ENCODE measurements at places on chromosomes 1 and 21. TPM values are rescaled to one million over a fixed set of nuclear protein-coding genes. Genes with fewer than 3 reads are reported as not detected.

The SERPINC1 gene
- total RNA-seq = not detected

The FCER1G gene
- total RNA-seq = 6.3 TPM

The C1orf210 gene
- 0.44 TPM for total RNA-seq

The ERO1B gene
- 15.3 TPM for total RNA-seq

The OR2L5 gene
- 0.44 TPM for total RNA-seq

The LDLRAP1 gene
- total RNA-seq = 7.0 TPM

The NBPF19 gene
- total RNA-seq = 43.7 TPM

The MEX3A gene
- 37.0 TPM for total RNA-seq

The MTX1 gene
- 18.3 TPM for total RNA-seq

The CD48 gene
- 2.6 TPM for total RNA-seq

The ZC3H12A gene
- 1.9 TPM for total RNA-seq

The HTR6 gene
- total RNA-seq = not detected

The RNU1-1 gene
- under 0.01 TPM for total RNA-seq

The NPL gene
- 5.4 TPM for total RNA-seq

The FCRL5 gene
- total RNA-seq = not detected

The CRYAA gene
- total RNA-seq = 23.1 TPM

The FCRL4 gene
- not detected for total RNA-seq

The KRTAP19-3 gene
- total RNA-seq = not detected

The TMPRSS2 gene
- total RNA-seq = 1.9 TPM

The ACTA1 gene
- total RNA-seq = 82.8 TPM

The PRR9 gene
- not detected for total RNA-seq

The DENND1B gene
- total RNA-seq = 53.3 TPM

The FMO3 gene
- 0.49 TPM for total RNA-seq

The RXRG gene
- total RNA-seq = 83.8 TPM

The DNAJC28 gene
- 3.2 TPM for total RNA-seq

The SYTL1 gene
- 5.9 TPM for total RNA-seq

The OLIG2 gene
- 5.8 TPM for total RNA-seq

The REG4 gene
- total RNA-seq = not detected

The IFT25 gene
- total RNA-seq = 37.8 TPM

The DIPK1A gene
- total RNA-seq = 20.0 TPM

The SLC2A5 gene
- 3.4 TPM for total RNA-seq

The CRNN gene
- total RNA-seq = not detected

The EXTL1 gene
- total RNA-seq = 1.6 TPM

The GPR37L1 gene
- 0.88 TPM for total RNA-seq

The SLC45A3 gene
- 3.1 TPM for total RNA-seq

The CLIC6 gene
- 10.9 TPM for total RNA-seq

The ADARB1 gene
- 79.0 TPM for total RNA-seq

The SLC45A1 gene
- 2.3 TPM for total RNA-seq

The DNAH14 gene
- total RNA-seq = 85.6 TPM

The PPIAL4G gene
- not detected for total RNA-seq

The SLC30A2 gene
- total RNA-seq = not detected

The PPCS gene
- total RNA-seq = 29.7 TPM

The TMCO1 gene
- total RNA-seq = 71.9 TPM

The ATAD3B gene
- total RNA-seq = 20.4 TPM

The TRIM17 gene
- 3.5 TPM for total RNA-seq

The TMPRSS3 gene
- total RNA-seq = 4.4 TPM

The TFAP2E gene
- 5.5 TPM for total RNA-seq

The IPO13 gene
- total RNA-seq = 29.4 TPM

The FALEC gene
- total RNA-seq = not detected

The AGTRAP gene
- 22.7 TPM for total RNA-seq

The WNT2B gene
- 50.8 TPM for total RNA-seq

The RGS5 gene
- 164 TPM for total RNA-seq

The LCE1D gene
- not detected for total RNA-seq

The PSMB2 gene
- total RNA-seq = 28.3 TPM

The TSSK3 gene
- total RNA-seq = 0.55 TPM

Measured in camera-type eye (tissue), 1 donor.